Activated T-cell treated with anti-CD3 and anti-CD28 coated beads, Interleukin-2, amount 50 U/mL, for 48 hours (primary cell): ENCODE measurements at places on chromosomes 4 and X.

GRCh38 chrX:13076176-13076961 is 31.9 kb upstream of the FAM9C start:
- no peak for DNase-seq

DNA sequence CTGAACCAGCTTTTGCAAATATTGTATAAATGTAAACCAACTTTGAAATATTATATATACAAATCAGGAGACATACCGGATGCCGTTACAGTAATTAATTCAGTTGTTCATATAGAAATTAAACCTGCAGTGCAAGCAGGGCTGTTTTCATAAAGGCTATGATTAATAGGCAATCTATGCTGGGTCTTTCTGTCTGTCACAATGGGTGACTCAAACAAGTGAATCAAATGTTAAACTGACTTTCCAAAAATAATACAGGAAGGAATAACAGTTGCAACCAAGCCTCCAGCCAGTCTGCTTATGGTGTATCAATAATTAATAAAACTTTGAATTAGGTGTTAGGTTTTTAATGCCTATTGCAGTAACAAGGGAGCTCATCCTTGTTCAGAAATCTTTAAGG is 43.9 kb downstream of the GABRB1 start:
- no peak for DNase-seq

GRCh38 chrX:12236156-12236555 is 97.9 kb downstream of the FRMPD4 start:
- DNase-seq, result no peak

DNA sequence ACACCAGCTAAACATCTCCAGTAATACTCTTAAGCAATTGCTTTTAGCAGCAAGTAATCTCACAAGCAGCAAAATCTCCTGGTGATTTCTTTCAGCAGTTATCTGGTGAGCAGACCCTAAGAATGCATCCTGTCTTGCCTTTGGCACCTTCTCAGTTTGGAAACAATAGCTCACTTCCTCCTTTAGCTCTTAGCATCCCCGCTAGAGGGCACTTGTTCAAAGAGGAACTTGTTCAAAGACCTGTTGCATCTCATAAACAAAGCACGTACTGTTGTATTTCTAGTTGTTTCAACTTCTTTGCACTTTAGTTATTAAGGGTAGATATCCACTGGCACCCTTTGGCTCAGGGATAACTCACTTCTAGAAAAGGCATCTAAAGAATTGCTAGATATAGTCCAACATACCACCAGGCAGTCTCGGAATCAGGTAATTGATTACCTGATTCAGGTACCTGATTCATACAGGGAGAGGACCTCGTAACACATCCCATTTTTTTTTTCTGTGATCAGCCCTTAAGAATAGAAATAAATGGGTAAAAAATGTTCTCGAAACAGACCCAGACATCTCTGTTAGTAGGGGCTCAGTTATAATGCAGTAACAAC is 81.9 kb upstream of the QRFPR start:
- peak; percentile 30 for DNase-seq

GRCh38 chr4:114087596-114088230 is 108.3 kb upstream of the ARSJ start:
- no peak for DNase-seq

DNA sequence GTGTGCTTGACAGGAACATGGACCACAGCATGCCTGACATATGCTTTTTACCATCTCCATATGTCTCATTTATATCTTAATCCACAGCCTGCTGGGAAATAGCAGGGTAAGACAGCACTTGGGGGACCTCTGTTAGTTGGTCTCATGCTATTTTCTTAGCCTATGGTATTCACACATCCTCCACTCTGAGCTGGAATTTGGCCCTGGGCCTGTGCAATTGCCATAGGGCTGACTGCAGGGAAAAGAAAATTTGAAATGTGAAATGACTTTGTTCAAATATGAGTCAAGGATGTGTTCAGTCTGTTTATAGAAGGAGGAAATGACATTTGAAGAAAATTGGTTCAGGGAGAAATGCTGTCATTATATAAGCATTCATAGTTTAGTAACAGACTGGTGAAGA is 9.6 kb upstream of the MAP7D3 start:
- no peak for DNase-seq

- DNase-seq, result no peak
Measured at GRCh38 chr4:2788532-2789103, 4.3 kb upstream of the SH3BP2 start.

- DNase-seq, result no peak
Measured at GRCh38 chr4:105837037-105837436, 58.2 kb upstream of the NPNT start.

DNA sequence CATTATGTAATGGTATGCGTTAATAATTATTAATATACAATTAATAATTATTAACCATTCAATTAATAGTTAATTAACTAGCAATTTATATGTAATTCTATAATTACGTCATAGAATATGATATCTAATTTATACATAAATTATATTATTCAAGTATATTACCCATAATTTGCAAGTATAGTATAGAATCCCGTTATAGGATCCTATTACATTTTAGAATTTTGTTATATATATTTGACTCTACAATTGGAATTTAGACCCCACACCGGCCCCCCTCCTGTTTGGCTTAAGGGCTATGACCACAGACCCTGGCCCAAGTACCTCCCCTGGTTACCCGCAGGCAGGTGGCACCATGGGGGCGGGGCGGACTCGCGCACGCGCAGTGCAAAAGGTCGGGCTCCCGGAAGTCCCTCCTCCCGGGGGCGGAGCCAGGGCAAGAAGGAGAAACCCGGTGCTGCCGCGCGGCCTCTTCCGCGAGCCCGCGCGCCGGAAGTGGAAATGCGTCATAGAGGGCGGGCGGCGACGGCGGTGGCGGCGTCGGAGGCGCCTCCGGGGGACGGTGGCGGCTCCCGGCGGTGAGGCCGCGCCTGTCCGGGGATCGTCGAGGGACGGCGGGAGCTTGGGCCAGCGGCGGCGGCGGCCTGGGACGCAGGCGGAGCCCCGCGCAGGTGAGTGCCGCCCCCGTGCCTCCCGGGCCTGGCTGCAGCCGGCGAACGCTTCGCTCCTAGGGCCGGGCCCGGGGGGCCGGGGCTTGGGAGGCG is at the start of gene AKAP17A:
AKAP17A (plus strand) TSS at position 503 of the 761 bp plus-strand sequence. CDS start 1,859 bp downstream, outside the sequence.
- peak; percentile 100 for DNase-seq

DNA sequence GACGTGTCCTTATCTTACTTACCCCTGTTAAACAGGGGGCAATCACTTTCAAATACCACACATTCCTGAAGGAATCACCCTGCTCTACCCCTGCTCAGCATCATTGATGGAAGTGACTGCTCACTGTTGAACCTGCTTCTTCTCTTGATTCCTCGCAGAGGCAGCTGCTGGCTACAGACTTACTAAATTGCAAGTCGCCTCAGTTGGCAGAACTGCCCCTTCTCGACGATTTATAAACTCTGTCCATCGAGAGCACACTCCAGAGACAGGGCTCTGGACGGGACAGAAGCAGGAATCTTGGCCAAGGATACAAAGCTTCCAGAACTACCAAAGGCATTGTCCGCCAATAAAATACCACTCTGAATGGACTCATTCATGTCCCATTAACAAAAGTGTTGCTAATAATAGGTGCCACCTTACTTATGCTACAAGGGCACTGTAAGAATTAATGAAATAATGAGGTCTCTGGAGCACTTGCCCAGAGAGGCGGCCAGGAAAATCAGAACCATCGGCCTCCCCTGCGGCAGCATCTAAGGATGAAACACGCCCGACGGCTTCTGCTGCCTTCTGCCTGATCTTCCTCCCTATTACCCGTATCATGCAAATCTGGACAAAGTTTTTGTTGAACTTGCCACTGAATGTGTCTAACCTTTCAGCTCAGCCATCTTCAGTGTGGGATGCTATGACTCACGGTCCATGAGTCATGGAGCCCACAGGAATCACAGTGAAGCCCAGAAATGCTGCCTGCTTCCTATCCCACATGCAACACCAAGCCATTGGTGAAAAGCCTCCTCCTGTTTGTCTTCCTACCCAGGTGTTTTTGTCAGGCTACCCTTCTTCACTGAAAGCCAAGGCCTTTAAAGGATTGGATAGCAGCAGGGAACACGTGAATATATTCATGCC is 164.9 kb downstream of the MAML3 start:
- peak; percentile 66 for DNase-seq

DNA sequence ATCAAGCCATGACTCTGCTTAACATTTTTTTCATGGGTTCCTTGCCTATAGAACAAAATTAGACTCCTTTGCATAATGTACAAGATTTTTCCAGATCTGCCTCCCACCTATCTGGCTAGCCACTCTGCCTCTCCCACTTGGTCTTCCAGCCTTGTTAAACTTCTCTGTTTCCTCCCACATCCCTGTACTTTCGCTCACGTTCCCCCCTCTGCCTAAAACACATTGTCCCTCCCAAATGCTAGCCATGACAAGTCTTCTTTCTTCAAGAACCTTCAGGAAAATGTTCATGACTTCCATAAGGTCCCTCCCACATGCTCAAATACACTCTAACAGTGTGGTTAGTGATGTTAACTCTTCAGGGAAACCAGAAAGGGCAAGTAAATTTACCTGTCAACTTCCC is 214.6 kb downstream of the ADGRA3 start:
- DNase-seq, result no peak

DNA sequence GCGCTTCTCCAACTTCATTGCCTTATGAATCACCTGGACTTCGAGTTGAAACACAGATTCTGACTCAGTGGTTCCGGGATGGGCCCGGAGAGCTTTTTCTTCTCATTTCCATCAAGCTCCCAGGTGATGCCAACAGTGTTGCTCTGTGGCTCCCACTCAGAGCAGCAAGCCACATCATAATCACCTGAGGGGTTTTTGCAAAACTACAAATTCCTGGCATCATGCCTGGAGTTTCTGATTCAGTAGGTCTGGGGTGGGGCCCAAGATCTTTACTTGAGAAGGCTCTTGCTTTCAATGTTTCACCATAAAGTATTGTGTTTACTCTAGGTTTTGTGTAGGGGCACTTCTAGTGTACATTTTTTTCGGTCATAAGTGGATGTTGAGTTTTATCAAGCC is 7.0 kb downstream of the MTM1 start:
- peak; percentile 68 for DNase-seq

DNA sequence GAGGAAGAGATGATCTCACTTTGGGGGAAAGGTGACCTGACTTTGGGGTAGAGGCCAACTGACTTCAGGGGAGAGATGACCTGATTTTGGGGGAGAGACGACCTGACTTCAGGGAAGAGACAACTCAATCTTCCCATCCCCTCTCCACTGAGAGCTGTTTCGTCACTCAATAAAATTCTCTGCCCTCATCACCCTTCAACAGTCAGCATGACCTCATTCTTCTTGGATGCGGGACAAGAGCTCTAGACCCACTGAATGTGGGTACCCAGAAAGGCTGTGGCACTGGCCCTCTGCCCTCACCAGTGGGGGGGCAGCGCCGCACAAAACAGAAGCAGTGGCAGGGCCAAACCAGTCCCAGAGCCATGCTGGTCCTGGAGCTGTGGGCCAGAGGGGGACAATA is 34.6 kb downstream of the ATXN3L start:
- DNase-seq, result no peak

DNA sequence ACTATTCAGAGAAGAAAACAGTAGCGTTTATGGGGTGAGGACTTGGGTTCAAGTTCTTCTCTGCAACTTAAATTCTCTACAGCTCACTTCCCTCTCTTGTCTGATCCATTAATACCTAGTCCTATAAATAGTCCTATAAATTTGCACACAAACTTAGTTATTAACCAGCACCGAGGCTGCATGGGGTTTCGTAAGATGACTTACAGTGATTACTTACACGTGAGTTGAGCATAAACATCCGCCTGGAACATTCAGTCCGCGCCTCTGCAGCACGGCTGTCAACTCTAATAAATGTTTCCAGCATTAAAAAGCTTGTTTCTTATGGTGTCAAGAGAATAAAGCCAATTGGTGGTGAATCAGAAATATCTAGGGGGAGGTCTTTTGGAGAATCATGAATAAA is 103.0 kb upstream of the ENPP6 start:
- no peak for DNase-seq

DNA sequence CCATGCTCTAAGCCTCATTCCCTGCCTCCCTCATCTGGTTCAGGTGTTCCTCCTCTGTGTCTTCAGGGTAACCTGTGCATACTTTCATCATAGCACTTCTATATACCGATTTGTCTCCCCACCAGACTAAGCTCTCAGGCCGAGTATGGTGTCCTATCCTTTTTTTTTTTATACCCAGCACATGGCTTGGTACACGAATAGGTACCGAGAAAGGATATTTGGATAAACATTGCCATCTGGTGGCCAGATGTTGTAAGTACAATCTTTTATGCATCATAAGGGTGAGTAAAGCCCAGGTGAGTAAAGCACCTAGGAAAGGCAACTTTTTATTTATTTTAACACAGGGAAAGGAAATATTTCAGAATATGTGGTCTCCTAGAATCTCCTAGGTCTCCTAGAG is 68.4 kb downstream of the MID2 start:
- peak; percentile 20 for DNase-seq

GRCh38 chr4:70979445-70980008 is 13.9 kb upstream of the DCK start:
- DNase-seq, result no peak
